Activated CD8-positive, alpha-beta T cell treated with anti-CD3 and anti-CD28 coated beads for 36 hours (primary cell): ENCODE measurements at places on chromosomes 2 and 18. TPM values are rescaled to one million over a fixed set of nuclear protein-coding genes. Genes with fewer than 3 reads are reported as not detected.
A peak's percentile ranks its signal among the peaks of the same experiment; 100 is the strongest.

DNA sequence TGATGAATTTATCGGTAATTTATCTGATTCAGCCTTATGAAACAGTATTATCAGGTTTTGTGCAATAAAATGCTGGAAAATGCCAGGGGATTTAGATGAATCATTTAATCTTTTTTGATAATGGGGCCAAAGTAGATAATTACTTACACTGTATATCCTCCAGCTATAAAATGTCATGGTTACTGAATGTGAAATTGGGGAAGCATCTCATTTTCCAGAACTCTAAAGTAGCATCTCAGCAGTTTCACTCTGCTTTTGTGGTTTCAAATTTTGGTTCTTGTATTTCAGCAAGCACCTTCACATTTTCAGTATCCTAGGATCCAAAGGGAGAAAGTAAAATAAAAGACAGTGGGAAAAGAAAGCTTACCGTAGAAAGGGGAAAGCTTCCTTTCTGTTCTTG, 12.8 kb downstream of the ANKRD62 start:
- DNase-seq = no peak
- no peak overlapping the region for H3K4me3 ChIP-seq
- no peaks in the 10 kb centered on the region for H3K36me3 ChIP-seq
- peaks cover 8% of the 10 kb centered on the region for H3K27me3 ChIP-seq
- no peak overlapping the region for H3K27ac ChIP-seq

GRCh38 chr2:1546023-1546591, 132.8 kb downstream of the TPO start:
- no peak overlapping the region for H3K4me3 ChIP-seq
- H3K36me3 ChIP-seq = no peaks in the 10 kb centered on the region
- H3K4me1 ChIP-seq = peaks cover 3% of the 10 kb centered on the region

- no peak for DNase-seq
- H3K36me3 ChIP-seq = no peaks in the 10 kb centered on the region
- H3K27ac ChIP-seq = no peak overlapping the region
- H3K27me3 ChIP-seq = no peaks in the 10 kb centered on the region
- peaks cover 34% of the 10 kb centered on the region for H3K4me1 ChIP-seq
Measured at GRCh38 chr2:30629866-30630265, 177.4 kb downstream of the CAPN13 start.

DNA sequence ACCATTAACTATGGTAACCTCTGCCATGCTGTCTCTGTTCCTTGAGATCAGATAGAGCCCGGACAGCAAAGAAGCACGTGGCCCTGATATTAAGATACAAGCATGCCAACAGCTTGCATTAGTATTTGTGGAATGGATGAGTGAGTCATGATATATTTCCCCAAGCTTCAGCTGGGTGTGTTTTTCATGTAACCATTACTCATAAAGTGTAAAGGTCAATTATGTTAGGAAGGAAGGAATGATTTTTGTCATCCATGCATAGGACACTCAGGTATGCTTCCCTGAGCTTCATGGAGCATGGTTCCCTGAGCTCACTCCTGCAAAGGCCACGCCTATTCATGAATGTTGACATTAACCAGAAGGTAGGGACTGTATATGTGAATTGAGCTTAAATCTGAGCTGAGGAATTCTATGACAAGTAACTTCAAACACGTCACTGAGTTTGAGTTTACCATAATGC, 74.6 kb downstream of the ARL4C start:
- H3K27ac ChIP-seq = peak overlapping the region; percentile 88
- DNase-seq = no peak
- H3K4me3 ChIP-seq = peak overlapping the region; percentile 33
- no peaks in the 10 kb centered on the region for H3K27me3 ChIP-seq
- H3K4me1 ChIP-seq = peaks cover 71% of the 10 kb centered on the region
- H3K36me3 ChIP-seq = peaks cover 10% of the 10 kb centered on the region

GRCh38 chr2:85684806-85685205, 9.4 kb upstream of the GNLY start:
- no peaks in the 10 kb centered on the region for H3K36me3 ChIP-seq
- H3K4me3 ChIP-seq = no peak overlapping the region
- H3K27me3 ChIP-seq = peaks cover 2% of the 10 kb centered on the region
- peaks cover 12% of the 10 kb centered on the region for H3K4me1 ChIP-seq
- H3K27ac ChIP-seq = no peak overlapping the region
- DNase-seq = no peak

DNA sequence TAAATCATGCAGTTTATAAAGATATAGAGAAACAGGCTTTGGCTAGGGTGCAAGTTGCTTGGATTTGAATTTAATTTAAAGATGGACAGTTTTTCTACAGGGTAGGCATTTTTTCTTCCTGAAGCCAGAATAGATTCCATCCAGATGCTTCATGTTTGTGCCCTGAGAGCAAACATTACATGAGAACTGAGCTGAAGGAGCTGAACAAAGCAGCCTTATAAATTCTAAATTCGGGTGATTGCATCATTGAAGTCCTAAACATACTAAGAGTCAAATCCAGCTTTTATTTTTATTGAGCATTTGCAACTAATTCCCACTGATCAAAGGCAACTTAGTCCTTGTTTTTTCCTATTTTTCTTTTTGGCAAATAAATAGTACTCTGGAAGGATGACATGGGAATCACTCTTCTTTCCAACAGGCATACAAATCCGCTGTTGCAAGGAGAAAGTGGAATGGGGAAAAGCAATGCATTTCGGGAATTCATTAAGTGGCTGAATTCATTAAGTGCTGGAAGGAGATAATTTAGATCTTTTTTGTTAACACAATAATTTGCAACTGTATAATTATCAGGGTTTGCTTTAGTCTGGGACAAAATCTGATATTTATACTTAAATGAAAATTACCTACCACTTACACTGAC, 828.0 kb downstream of the SLC4A3 start:
- no peak overlapping the region for H3K4me3 ChIP-seq
- H3K27ac ChIP-seq = no peak overlapping the region
- H3K27me3 ChIP-seq = no peaks in the 10 kb centered on the region
- H3K4me1 ChIP-seq = no peaks in the 10 kb centered on the region

GRCh38 chr2:16485251-16485650, 180.4 kb downstream of the CYRIA start:
- no peak for DNase-seq
- H3K4me3 ChIP-seq = no peak overlapping the region
- H3K27me3 ChIP-seq = peaks cover 6% of the 10 kb centered on the region
- no peaks in the 10 kb centered on the region for H3K4me1 ChIP-seq

GRCh38 chr2:12620759-12621158, 96.0 kb upstream of the TRIB2 start:
- H3K36me3 ChIP-seq = no peaks in the 10 kb centered on the region
- H3K27ac ChIP-seq = no peak overlapping the region
- H3K4me3 ChIP-seq = no peak overlapping the region
- H3K4me1 ChIP-seq = peaks cover 25% of the 10 kb centered on the region
- H3K27me3 ChIP-seq = no peaks in the 10 kb centered on the region

DNA sequence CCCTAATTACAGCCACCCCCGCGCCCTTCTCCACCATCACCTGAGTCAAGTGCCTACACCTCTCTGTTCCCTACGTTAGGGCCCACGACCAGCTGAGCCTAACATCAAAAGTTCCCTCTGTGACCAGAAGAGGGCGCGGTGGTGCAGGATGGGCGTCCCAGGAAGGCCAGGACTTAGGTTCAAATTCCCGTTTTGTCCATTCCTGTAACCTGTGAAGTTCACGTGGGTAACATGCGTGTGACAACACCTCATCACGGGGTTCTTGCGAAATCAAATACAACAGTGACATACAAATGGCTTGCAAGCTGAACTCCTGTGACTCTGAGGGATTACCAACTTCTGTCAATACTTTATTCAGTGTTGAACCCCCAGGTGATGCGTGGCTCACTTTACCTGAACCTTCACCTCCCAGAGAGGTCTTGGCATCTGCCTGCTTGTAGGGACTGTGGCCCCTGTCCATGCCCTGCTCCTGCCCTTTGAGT, 207.9 kb downstream of the ARL4C start:
- no peak overlapping the region for H3K4me3 ChIP-seq
- DNase-seq = peak; percentile 78
- H3K36me3 ChIP-seq = no peaks in the 10 kb centered on the region

DNA sequence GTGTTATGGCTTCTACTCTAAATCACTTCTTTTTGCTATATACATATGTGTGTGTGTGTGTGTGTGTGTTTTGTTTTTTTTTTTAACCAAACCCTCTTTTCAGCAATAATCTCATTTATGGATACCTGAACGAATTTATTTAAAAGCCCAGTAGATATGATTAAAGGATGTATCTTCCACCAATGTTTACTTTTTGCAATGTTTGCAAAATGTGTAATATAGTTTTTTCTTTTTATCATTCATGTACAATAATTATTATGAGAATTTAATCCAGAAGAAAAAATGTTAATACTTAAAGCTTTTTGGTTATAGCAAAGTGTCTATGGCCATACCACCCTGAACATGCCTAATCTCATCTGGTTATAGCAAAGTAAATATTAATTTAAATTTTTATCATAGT, 1.6 kb upstream of the CNDP2 start:
- DNase-seq = no peak
- peak overlapping the region; percentile 14 for H3K4me3 ChIP-seq
- no peaks in the 10 kb centered on the region for H3K27me3 ChIP-seq
- no peak overlapping the region for H3K27ac ChIP-seq

- no peaks in the 10 kb centered on the region for H3K27me3 ChIP-seq
- DNase-seq = no peak
- H3K36me3 ChIP-seq = no peaks in the 10 kb centered on the region
- H3K4me3 ChIP-seq = no peak overlapping the region
- no peaks in the 10 kb centered on the region for H3K4me1 ChIP-seq
- H3K27ac ChIP-seq = no peak overlapping the region
Measured at GRCh38 chr18:40326985-40327384, 1628.0 kb upstream of the PIK3C3 start.

DNA sequence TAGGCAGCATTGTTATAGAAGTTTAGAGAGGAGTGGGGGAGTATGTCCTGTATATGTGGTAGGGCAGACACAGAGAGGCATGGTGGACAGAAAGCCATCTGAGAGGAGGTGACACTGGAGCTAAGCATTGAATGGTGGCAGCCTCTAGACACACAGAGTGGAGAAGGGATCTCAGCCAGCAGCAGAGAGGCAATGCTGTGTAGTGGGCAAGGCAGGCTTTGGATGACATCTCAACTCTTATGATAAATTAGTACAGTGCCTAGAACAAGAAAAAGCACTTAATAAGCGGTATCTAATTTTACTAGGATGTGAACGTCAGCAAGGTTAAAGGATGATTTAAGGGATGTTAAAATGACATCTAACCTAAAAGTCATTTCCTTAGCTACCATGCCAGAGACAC, 22.5 kb upstream of the CERS6 start:
- H3K36me3 ChIP-seq = no peaks in the 10 kb centered on the region
- peaks cover 46% of the 10 kb centered on the region for H3K4me1 ChIP-seq
- no peak for DNase-seq

GRCh38 chr2:230873661-230874401, 9.1 kb downstream of the ITM2C start:
- H3K4me3 ChIP-seq = no peak overlapping the region
- peaks cover 63% of the 10 kb centered on the region for H3K4me1 ChIP-seq
- peaks cover 10% of the 10 kb centered on the region for H3K36me3 ChIP-seq
- no peaks in the 10 kb centered on the region for H3K27me3 ChIP-seq
- H3K27ac ChIP-seq = peak overlapping the region; percentile 20

- no peak for DNase-seq
- H3K4me3 ChIP-seq = no peak overlapping the region
- H3K4me1 ChIP-seq = no peaks in the 10 kb centered on the region
- H3K27me3 ChIP-seq = peaks cover 2% of the 10 kb centered on the region
- no peaks in the 10 kb centered on the region for H3K36me3 ChIP-seq
Measured at GRCh38 chr2:180722551-180723239, 257.7 kb upstream of the UBE2E3 start.

DNA sequence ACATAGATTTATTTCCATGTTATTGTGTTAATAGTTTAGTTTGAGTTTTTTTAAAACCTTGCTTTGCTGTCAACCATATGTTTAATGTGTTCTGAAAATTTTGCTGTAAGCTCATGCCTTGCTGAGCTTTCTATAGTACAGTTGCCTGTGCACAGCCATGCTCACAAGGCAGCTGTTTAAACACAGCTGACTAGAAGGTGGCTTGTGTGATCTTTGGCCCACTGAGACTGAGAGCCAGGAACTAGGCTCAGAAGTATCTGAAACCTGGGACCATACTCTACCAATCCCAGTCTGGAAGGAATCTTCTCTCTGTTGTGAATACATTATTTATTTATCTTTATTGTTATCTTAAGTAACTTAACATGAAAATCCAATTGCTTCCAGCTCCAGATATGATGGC, 350.5 kb downstream of the KIAA1328 start:
- H3K4me3 ChIP-seq = no peak overlapping the region
- H3K27me3 ChIP-seq = no peaks in the 10 kb centered on the region
- H3K36me3 ChIP-seq = peaks cover 5% of the 10 kb centered on the region

Gene KCNIP3
- not detected for total RNA-seq

Gene TEX44
- not detected for total RNA-seq

Gene DLGAP1
- total RNA-seq = not detected
